ENCODE measurements at places on chromosomes 1 and 21.

GRCh38 chr1:157353546-157353945 lies 198.8 kb downstream of the FCRL5 start:
- no peak for DNase-seq

DNA sequence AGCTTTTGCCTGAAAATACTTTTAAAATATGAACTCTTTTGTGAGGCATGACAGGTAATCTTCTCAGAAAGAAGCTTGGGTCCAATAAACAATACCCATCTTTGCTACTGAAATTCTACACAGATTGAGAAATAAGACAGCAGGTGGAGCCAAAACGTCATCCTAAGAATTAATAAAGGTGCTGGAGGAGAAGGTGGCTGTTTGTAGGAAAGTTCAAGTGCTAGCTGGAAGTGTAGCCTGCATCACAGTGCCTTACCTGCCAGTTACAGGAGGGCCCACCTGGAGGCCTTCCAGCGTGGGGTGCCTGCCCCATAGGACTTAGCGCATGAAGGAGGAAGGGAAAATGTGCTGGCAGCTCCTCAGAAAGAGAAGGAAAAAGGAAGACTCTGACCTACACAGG lies 93.7 kb downstream of the TTC3 start:
- peak; percentile 0 for DNase-seq

GRCh38 chr1:91569411-91570119 lies 68.9 kb downstream of the CDC7 start:
- no peak for DNase-seq

- no peak for DNase-seq
These were observed 36.2 kb downstream of the CITED4 start for GRCh38 chr1:40825996-40826395.

- DNase-seq: no peak
These were observed 13.0 kb downstream of the CAMSAP2 start for GRCh38 chr1:200751717-200752116.

GRCh38 chr1:28882009-28882628 lies 32.2 kb upstream of the EPB41 start:
- DNase-seq: peak; percentile 83

GRCh38 chr1:24921412-24921811 lies 8.7 kb downstream of the RUNX3 start:
- DNase-seq: no peak

- no peak for DNase-seq
These were observed 7.7 kb downstream of the SLC37A1 start for GRCh38 chr21:42521384-42521783.

GRCh38 chr1:179082333-179082998 lies 596 bp downstream of the TOR3A start:
- DNase-seq: peak; percentile 59

DNA sequence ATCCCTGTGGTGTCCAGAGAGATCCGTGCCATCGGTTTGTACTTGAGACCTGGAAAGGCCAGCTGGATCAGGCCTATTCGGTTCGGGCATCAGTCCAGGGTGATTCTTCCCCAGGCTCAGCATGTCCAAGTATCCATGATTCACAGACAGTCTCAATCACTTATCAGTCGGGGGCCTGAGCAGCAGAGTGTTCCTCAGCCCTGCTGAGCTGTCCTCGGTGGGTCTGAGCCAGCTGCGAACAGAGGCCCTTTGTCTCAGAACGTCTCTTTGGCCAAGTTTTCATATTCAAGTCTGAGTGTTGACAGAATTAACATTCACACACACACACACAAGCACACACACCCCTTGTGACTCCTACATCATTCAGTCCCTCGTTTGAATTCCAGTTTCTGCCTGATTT lies 33.4 kb upstream of the OSBPL9 start:
- no peak for DNase-seq

- DNase-seq: no peak
These were observed 841.2 kb upstream of the ADGRL4 start for GRCh38 chr1:79847700-79848099.

DNA sequence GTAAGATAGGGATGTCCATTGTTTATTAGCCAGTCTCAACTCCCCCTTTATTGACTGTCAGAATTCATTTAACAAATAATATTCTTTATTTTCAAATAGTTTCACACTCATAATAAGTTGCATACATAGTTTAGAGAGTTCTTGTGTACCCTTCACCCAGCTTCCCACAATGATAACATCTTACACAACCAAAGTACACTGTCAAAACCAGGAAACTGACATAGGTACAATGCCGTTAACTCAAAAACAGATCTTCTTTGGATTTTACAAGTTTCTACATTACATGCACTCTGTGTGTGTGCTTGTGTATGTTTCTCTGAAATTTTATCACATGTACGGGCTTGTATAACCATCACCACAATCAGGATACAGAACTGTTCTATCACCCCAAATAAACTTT lies 64.4 kb upstream of the IFNLR1 start:
- DNase-seq: no peak

- DNase-seq: peak; percentile 49
These were observed 137.8 kb downstream of the BARHL2 start for GRCh38 chr1:90579212-90579802.

DNA sequence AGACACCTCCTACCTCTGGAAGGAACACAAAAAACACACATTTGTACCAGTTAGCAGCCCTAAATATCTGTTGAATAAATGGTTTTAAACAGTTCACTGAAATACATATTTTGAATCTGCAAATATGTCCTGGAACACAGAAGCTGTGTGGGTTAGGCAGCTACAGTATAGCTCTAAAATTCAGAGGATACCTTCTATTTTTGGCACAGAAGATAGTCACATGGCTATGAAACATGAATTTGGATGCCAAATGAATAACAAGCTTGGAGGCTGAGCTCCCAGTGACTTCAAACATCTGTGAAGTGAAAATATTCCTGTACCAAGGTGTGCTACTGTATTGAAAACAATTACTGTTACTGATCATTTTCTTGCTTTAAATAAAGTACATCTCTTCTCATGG lies 391.5 kb upstream of the ADGRL2 start:
- no peak for DNase-seq

- no peak for DNase-seq
These were observed 360.1 kb upstream of the PLXNA2 start for GRCh38 chr1:208604295-208604694.

- DNase-seq: peak; percentile 60
These were observed 458.0 kb upstream of the VAMP3 start for GRCh38 chr1:7313081-7313546.

GRCh38 chr21:42396799-42397745 lies 1.2 kb upstream of the TMPRSS3 start:
- no peak for DNase-seq

GRCh38 chr1:83779565-83779964 lies 219.4 kb downstream of the TTLL7 start:
- DNase-seq: no peak

DNA sequence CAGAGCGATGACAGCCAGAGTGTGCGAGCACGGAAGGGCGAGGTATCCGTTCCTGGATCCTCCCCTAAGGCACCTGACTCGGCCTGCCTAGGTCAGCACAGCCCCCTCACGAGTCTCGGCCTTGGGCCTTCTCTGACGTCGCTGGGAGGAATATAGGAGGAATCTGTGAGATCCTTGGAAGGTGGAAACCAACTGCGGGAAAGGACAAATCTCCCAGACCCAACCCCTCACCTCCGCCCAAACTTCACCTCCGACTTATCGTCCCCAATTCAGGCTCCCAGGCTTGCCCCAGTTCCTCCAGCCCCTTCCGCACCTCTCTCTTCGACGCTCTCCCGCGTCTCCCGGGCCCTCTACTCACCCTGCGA lies 494 bp downstream of the APH1A start:
- peak; percentile 19 for DNase-seq

DNA sequence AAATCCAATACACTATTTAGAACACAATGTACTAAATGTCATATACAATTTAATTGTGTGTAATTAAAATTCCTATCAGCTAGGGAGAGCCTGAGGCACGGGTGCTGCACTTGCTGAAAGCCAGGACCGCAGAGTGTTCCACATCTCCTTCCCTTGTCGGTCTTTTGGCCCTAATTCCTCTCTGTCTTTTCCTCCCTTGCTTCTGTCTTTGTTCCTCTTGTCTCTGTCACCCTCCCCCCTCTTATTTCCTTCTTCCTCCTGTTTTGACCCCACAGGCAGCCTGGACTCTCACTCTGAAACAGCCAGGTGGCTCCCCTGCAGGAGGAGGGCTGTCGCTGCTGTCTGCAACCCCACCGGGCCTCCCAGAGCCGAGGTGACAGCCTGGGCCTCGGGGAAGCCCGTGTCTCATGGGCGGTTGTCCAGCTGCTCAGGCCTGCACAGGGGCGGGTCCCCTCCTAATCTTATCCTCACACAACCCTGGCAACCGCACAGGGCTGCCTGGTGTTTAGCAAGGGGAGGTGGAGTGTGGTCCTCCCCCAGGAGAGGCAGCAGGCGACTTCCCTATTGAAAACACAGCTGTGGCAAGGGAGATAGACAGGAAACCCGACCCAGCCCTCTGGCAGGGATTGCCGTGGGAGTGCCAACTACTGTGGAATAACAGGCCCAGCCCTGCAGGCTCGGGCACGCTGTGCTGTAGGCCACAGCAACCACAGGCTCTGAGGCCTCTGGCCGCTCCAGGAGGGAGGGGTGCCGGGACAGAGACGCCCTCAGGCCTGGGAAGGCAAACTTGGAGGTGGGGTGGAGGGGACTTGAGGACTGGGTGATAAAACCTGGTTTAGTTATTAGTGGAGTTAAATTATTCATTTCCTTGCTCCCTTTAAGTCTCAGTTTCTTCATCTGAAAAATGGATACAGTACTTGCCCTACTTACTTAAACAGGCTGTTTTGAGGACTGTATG lies 68.8 kb upstream of the WDR26 start:
- DNase-seq: peak; percentile 94

GRCh38 chr1:229147072-229147471 lies 123.8 kb upstream of the RAB4A start:
- peak; percentile 16 for DNase-seq

DNA sequence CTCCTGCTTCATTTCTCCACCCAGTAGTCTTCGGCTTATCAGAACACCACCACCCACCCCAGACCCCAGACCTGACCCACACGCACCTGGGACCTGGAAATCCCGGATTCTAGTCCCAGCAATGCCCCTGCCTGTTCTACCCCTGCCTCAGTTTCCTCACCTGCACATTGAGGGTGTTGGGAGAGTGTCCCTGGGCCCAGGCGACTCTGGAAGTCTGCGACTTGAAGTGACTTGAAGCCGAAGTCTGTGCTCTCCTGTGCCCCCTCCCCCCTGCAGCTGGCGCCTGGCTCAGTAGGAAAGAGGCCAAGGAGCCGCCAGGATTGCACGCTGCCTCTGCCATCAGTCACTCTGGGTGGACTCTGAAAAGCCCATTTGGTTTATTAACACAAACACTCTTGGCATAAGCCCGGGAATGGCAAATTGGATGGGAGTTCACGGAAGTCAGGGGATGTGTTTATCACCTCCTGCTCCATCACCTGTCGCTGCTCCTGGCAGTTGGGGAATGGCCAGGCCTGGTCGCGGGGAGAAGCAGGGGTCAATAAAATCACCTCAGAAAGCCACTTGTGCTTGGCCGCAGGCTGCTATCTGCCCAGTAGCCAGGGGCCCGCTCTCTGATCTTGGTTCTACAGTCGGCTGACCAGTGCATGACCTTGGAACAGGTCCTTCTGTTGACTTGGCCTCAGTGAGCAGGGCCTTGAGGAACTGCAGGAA lies 132.7 kb downstream of the ACTL8 start:
- no peak for DNase-seq

DNA sequence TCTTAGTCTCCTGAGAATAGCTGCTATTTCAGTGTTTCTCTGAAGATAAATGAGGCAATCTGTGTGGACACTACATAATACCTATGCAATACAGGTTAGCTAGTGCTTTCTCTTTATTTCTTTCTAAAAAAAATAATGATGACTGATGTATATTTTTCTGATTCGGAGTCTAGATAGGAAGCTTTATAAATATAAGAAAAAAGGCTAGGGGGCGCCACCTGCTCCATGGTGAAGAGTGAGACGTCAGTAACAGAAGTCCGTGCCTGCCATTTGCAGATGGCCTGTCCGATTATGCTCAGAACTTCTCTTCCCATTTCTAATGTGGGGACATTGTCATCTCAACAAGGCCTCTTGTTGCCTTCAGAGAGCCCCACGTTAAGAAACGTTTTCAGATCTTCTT lies 26.4 kb downstream of the QSOX1 start:
- DNase-seq: peak; percentile 23

GRCh38 chr21:36773117-36773516 lies 74.2 kb downstream of the SIM2 start:
- no peak for DNase-seq

- no peak for DNase-seq
These were observed 6.7 kb upstream of the GATAD2B start for GRCh38 chr1:153929426-153929825.

- DNase-seq: peak; percentile 56
These were observed 1.9 kb downstream of the S1PR1 start for GRCh38 chr1:101238681-101239094.

- no peak for DNase-seq
These were observed 65.2 kb upstream of the MARK1 start for GRCh38 chr1:220462752-220463151.

DNA sequence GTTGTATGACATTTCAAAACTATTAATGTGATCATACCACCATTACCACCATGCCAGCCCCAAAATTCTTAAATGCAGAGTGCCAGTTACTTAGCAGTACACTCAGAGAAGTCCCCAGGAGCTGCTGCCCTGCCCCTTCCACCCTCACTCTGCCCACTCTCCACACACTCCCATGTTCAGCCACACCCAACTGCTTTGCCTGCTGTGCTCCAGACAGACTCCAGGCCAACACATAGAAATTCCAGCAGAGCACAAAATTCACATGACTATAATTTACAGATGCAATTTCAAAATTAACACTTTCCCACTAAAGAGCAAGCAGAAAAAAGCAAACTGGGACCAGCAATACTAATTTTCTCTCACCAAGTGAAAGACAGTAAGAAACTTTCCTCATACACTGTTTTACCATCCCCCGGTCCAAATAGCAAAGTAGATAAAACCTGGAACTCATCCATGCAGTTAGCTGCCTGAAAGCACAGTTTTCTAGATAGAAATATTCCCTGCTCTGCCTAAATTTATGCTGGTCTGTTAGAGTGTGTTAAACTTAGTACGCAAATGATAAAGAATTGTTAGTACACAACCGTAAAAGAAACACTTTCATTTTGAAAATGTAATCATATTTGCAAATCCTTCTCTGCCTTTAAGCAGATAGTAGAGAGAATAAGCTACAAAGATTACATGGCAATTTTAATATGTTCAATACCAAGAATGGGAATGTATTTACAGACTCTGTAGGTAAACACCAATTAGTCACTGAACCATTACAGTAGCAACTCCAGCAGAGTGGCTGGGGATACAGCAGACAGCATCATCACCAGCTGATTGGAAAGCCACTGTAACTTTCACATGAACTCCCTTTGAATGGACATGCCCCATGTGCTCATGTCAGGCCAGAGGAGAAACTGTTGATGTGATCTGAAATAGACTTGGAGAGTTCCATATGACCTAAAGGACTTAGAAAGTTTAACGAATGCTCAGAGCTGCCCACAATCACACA lies 176.5 kb downstream of the VAV3 start:
- DNase-seq: peak; percentile 23
